ENCODE measurements at places on chromosomes 2 and 18. TPM values are rescaled to one million over a fixed set of nuclear protein-coding genes. Genes with fewer than 3 reads are reported as not detected.

- no peak for DNase-seq
- peaks cover 53% of the 10 kb centered on the region for H3K27me3 ChIP-seq
- H3K4me1 ChIP-seq = peaks cover 10% of the 10 kb centered on the region
- H3K27ac ChIP-seq = no peak overlapping the region
Measured at GRCh38 chr18:58453913-58454317, 175.0 kb downstream of the ALPK2 start.

Gene PPP1R1C
- total RNA-seq = not detected

Gene CBLN2
- total RNA-seq = not detected

DNA sequence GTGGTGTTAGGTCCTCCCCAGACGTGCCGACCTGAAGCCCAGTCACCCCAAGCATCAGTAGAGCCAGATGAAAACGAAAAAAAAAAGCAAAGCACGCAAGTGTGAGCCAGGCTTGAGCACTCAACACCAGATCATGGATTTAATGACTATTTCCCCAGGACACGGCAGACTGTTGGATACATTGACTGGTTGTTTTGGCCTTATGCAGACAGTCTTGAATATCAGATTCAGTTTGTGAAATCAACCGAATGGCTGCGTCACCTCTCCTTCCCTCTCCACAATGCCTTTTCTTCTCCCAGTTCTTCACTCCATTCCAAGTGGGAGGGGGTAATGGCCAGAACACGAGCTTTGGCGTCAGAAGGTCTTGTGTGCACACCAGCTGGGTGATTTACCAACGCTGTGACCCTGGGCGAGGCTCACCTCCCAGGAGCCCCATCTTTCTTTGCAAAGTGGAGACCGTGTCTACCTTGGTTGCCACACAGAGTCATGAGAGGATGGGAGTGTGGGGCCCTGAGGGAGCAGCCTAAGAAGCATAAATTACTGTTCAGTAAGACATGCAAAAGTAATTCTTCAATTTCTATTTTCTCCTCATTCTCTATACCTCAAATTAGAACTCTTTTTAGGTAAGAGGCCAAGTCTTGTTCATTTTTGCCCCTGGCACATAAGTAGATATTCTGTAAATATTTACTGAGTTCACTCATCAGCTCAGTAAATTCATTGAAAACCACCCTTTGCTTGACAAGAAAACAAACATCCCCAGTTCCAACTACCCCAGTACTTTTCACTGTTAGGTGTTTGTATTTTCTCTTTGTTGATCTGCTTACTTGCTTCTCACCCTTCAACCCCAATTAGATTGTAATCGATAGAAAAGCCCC is 181.1 kb upstream of the COPS8 start:
- no peak overlapping the region for H3K27ac ChIP-seq
- H3K27me3 ChIP-seq = peaks cover 67% of the 10 kb centered on the region
- H3K36me3 ChIP-seq = no peaks in the 10 kb centered on the region
- no peak overlapping the region for H3K4me3 ChIP-seq

Gene MERTK
- 0.13 TPM for total RNA-seq

Gene HOXD12
- not detected for total RNA-seq

GRCh38 chr2:174617718-174618117 is 20.1 kb upstream of the WIPF1 start:
- no peak for DNase-seq
- no peaks in the 10 kb centered on the region for H3K27me3 ChIP-seq
- H3K27ac ChIP-seq = peak overlapping the region; percentile 90
- H3K4me3 ChIP-seq = peak overlapping the region; percentile 76
- peaks cover 6% of the 10 kb centered on the region for H3K36me3 ChIP-seq

Gene IL1F10
- not detected for total RNA-seq

Gene STPG4
- total RNA-seq = not detected

Data from T-helper 17 cell (primary cell).